ENCODE measurements at places on chromosomes 4 and X.

- no peak overlapping the region for H3K27ac ChIP-seq
- H3K27me3 ChIP-seq = no peaks in the 10 kb centered on the region
- H3K4me1 ChIP-seq = 0 out of 2 replicates have a peak, but pooled peaks cover 5% of the 10 kb centered on the region
These were observed 2323.6 kb upstream of the TENM3 start for GRCh38 chr4:179919587-179919986.

DNA sequence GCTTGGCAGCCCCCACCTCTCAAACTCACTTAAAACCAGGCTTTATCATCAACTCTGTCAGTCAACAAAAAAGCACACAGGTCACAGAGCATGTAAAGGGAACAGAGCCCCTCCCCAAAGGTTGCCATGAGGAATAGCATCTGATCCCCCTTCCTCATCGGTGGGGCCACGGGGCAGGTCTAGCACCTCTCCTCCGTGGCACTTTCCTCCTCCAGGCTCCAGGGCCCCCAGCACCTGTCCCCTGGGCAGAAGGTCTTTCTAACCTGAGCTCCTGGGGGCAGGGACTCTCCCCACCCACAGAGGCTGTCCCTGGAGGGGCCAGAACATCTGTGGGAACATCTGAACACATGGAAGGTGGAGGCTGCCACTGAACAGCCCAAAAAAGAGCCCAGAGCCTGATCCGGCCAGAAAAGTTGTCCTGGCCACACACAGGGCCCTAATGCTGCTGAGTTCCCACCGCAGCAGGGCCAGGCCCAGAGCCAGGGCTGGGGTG, 65.7 kb downstream of the ZFYVE28 start:
- H3K27me3 ChIP-seq = no peaks in the 10 kb centered on the region
- no peaks in the 10 kb centered on the region for H3K36me3 ChIP-seq
- H3K27ac ChIP-seq = no peak overlapping the region
- no peaks in the 10 kb centered on the region for H3K4me1 ChIP-seq
- no peak for DNase-seq
- no peak overlapping the region for H3K4me3 ChIP-seq

- H3K27ac ChIP-seq = no peak overlapping the region
- H3K4me1 ChIP-seq = peaks cover 9% of the 10 kb centered on the region
- H3K36me3 ChIP-seq = 0 out of 2 replicates have a peak, but pooled peaks cover 3% of the 10 kb centered on the region
- no peak overlapping the region for H3K4me3 ChIP-seq
These were observed 13.4 kb downstream of the SRD5A3 start for GRCh38 chr4:55359397-55359916.

DNA sequence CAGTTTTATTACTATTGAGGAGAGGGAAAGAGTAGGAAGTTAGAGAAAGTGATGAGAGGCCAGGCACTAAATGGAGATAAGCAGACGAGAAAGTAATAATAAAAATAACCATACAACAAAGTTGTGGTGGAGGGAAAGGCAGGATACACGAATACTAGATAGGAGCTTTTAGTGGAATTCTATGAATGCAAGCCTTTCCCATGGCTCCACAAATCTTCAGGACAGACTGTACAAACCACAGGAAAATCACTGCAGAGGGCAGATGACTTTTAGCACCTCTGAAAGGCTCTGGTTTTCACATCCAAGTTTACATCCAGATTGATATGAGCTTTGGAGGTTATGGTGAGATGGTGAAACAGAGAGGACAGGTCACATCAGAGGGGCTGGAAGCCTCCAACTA, 41.5 kb downstream of the TNIP3 start:
- H3K36me3 ChIP-seq = no peaks in the 10 kb centered on the region
- H3K27me3 ChIP-seq = no peaks in the 10 kb centered on the region
- H3K4me1 ChIP-seq = no peaks in the 10 kb centered on the region
- no peak overlapping the region for H3K4me3 ChIP-seq

DNA sequence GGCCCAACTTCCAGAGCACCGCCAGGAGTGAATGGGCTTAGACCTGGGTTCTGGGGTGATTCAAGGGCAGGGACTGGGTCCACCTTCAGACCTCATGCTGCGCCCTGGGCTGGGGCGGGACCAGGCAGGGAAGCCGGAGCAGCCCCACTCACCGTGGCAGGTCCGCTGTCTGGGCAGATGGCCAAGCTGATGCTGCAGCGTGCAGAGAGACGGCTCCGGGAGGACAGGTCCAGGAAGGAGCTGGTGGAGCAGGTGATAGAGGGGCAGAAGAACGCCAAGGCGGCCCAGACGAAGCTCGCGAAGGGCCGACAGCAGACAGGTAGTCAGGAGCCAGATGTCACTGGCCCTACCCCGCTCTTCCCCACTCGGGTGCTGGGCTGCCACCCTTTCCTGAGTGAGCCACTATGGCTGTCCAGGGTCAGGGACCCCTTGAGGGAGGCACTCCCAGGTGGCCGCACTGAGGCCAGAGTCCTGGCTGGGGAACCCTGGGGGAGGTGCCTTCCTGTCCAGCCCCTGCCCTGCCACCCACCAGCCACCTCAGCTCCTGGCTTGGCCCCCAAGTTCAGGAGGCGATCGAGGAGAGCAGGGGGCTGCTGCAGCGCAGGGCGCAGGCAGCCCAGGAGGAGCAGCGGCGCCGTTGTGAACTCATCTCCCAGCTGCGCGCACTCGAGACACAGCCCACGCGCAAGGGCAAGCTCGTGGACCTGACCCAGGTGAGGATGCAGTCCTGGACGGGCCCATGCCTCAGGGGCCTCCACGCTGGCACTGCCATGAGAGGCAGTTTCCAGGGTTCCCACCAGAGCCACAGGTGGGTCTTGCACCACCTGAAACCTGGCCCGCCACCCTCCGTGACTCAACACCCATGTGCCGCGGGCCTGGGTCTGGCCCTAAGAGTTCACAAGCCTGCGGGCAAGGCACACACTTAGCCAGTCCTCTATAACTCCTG, 10.1 kb upstream of the RNF4 start:
- no peak overlapping the region for H3K27ac ChIP-seq
- H3K36me3 ChIP-seq = no peaks in the 10 kb centered on the region
- H3K4me1 ChIP-seq = peaks cover 10% of the 10 kb centered on the region
- H3K27me3 ChIP-seq = peaks cover 27% of the 10 kb centered on the region

DNA sequence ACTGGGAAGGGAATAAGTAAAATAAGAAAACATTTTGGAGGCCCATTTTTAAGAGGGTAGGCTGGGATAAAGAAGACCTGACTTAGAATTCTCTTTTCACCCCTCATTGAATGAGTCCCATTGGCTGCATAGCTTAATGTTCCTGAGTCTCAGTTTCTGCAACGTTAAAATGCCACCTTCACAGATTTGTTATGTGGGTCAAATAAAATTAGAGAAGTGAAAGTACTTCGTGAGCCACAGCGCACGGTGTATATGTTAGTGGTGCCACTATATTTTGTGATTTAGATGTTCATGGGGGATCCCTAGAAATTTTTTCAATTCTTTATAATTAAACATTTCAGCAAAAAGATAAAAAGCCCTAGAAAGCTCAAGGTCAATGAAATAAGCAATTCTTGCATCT, 109.2 kb upstream of the HS3ST1 start:
- no peak overlapping the region for H3K27ac ChIP-seq
- H3K4me3 ChIP-seq = no peak overlapping the region
- no peaks in the 10 kb centered on the region for H3K36me3 ChIP-seq
- no peaks in the 10 kb centered on the region for H3K27me3 ChIP-seq
- H3K4me1 ChIP-seq = peaks cover 6% of the 10 kb centered on the region
- DNase-seq = no peak

DNA sequence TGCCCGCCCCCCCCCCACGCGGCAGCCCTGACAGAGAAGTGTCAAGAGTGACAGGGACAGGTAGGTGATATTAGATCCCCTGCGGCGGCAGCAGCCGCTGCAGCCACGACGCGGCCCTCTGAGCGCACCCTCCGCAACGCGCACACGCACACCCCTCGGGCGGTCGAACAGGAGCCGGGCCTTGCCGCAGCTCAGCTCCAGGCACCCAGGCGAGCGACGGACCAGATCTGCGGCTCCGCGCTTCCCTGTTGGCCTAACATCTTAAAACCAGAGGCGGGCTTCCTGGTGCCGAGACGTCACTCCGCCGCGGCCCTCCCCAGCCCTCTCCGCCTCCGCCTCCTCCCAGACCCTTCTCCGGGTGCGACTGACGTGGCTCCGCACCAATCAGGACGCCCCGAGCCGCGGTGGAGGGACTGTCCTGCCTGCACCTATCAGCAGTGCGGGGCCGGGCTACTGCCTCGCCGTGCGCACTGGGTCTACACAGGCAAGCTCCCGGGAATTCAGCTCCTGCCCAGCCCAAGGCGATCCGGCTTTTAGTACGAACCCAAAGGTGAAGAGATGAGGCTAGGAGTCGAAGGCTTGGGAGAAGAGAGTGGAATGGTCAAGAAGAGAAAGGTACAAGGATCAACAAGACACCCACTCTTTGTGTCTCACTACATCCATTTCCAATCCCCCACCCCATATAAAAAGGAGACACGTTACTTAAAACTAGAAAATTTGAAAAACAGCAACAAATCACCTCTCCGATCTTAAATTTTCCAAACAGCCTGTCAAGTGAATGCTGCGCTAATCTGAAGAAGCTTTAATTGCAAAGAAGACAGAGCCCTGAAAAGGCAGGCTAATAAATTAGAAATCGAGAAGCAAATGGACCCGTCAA, at the start of gene PITX2:
TSS of gene PITX2 (minus strand) at position 237 of the 877 bp plus-strand sequence. CDS start 617 bp downstream, outside the sequence.
- H3K36me3 ChIP-seq = no peaks in the 10 kb centered on the region
- peak within 1 kb of the TSS; percentile 68 for H3K4me3 ChIP-seq
- peaks cover 98% of the 10 kb centered on the region for H3K27me3 ChIP-seq
- H3K27ac ChIP-seq = no peak within 1 kb of the TSS

DNA sequence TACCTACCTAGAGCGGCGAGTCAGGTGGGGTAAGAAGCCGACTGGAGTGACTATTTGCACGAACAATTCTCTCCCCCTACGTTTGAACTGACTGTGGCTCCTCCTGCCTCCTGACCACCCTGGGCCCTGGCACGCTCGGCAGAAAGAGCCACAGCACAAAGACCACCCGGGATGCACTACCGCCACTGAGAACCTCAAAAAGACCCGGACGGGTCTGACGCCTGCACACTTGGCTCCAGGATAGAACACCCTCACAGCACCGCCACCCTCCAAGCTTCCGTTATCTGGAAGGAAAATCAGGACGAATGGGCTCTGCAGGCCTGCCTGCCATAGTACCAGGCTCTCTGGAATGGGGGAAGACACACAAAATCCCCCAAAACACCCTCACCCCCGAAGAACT, 2.2 kb downstream of the LRPAP1 start:
- H3K4me1 ChIP-seq = peaks cover 12% of the 10 kb centered on the region
- H3K36me3 ChIP-seq = no peaks in the 10 kb centered on the region
- H3K27ac ChIP-seq = no peak overlapping the region
- peaks cover 20% of the 10 kb centered on the region for H3K27me3 ChIP-seq
- no peak for DNase-seq

DNA sequence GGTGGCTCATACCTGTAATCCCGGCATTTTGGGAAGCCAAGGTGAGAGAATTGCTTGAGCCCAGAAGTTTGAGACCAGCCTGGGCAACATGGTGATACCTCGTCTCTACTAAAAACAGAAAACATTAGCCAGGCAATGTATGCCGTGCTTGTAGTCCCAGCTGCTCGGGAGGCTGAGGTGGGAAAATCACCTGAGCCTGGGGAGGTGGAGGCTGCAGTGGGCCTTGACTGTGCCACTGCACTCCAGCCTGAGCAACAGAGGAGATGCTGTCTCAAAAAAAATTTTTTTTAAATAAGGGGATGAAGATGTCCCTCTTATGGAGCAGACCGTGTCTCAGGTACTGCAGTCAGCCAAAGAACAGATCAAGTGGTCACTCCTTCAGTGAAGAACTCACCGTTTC, 13.5 kb downstream of the CTAG1B start:
- H3K4me1 ChIP-seq = no peaks in the 10 kb centered on the region
- no peak overlapping the region for H3K27ac ChIP-seq
- no peaks in the 10 kb centered on the region for H3K27me3 ChIP-seq
- DNase-seq = no peak

GRCh38 chrX:68647156-68647957, at the start of gene STARD8:
Gene STARD8, plus strand, starts transcription at chrX:68647666. Its CDS starts 217 bp downstream, at chrX:68647883.
- H3K4me1 ChIP-seq = peaks cover 12% of the 10 kb centered on the region
- peak; percentile 68 for DNase-seq
- 0 out of 2 replicates have a peak, but pooled peaks cover 5% of the 10 kb centered on the region for H3K27me3 ChIP-seq
- peak within 1 kb of the TSS; percentile 49 for H3K4me3 ChIP-seq
- no peak within 1 kb of the TSS for H3K27ac ChIP-seq

DNA sequence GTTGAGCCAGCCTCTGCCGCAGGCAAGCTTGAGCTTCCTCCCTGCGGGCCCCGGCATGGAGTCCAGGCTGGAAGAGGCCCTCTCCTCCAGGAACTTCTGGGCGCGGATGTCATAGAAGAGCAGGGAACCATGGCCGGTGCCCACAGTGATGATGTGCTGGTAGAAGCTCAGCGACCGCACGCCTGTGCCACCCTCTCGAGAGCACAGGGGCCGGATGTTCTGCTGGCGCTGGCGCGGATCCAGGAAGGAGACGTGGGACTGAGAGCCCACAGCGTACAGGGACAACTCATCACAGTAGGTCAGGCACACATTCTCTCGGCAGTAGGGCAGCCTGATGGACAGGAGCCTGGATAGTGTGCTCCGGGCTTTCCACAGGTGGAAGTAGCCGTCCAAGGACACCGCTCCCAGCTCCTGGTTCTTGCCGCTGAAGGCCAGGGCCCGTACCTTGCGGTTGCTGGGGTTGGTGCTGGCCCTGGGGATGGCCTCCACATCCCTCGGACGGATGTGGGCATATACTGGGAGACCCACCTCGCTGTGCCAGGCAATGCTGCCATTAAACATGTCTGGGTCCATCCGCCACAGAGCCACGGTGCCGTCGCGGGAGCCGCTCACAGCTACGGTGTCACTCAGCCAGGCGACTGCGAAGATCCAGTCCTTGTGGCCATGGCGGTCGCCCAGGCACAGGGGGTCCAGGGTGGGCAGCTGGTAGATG, 1.2 kb downstream of the DCAF12L2 start:
- no peaks in the 10 kb centered on the region for H3K4me1 ChIP-seq
- no peak for DNase-seq
- H3K27me3 ChIP-seq = peaks cover 11% of the 10 kb centered on the region
- H3K36me3 ChIP-seq = no peaks in the 10 kb centered on the region
- no peak overlapping the region for H3K4me3 ChIP-seq

- no peaks in the 10 kb centered on the region for H3K36me3 ChIP-seq
- DNase-seq = peak; percentile 78
- no peak overlapping the region for H3K4me3 ChIP-seq
- H3K4me1 ChIP-seq = no peaks in the 10 kb centered on the region
- no peak overlapping the region for H3K27ac ChIP-seq
- no peaks in the 10 kb centered on the region for H3K27me3 ChIP-seq
These were observed 52.9 kb upstream of the TRPC5OS start for GRCh38 chrX:111823128-111823527.

DNA sequence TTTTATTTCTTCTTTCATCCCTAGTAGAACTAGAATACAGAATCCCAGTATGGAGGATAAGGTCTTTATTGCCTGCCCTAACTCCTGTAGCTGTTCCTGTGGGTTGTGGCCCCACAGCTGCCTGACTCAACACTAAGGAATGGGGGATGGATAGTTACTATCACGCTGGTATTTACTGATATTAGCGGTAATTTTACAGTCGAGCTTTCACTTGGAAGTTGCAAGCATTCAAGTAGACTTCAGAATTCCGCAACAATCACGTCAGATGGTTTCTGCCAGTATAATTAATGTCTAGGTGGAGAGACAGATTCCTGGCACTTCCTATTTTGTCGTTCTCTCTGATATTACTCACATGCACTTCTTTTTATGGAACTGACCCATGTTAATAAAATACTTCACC, 489.8 kb downstream of the PABPC4L start:
- no peaks in the 10 kb centered on the region for H3K27me3 ChIP-seq
- H3K36me3 ChIP-seq = no peaks in the 10 kb centered on the region
- no peak overlapping the region for H3K27ac ChIP-seq
- DNase-seq = peak; percentile 1
- H3K4me1 ChIP-seq = no peaks in the 10 kb centered on the region

Data from GM23338 (cell line).